ENCODE measurements at places on chromosomes 5 and 9. TPM values are rescaled to one million over a fixed set of nuclear protein-coding genes. Genes with fewer than 3 reads are reported as not detected.

DNA sequence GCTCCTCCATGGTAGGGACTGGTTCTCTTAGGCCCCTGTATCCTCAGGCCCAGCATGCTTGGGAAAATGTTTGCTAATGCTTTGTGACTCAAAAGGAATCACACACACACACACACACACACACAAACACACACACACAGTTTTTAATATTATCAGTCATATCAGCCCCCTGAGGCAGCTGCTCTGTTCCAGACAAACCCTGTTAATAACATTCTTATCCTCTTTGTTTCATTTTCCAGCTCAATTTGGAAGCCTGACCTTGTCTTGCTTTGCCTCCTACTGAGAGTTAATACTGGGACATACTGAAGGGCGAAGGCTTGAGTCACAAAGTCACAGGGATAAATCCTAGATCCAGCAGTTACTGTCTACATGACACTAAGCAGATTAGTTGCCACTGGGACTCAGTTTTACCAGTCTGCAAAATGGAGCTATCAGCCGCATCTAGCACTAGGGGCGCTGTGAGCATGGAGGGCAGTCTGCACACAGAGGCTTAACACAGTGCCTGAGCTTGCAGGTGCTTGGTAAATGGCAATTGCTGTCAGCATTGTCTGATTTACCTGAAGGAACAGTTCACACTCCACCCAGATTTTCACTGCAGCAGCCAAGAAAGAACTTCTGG, 37.1 kb upstream of the KCNMB1 start:
- no peak for DNase-seq

GRCh38 chr5:73960426-73960825, 334.4 kb downstream of the ARHGEF28 start:
- no peak for DNase-seq

DNA sequence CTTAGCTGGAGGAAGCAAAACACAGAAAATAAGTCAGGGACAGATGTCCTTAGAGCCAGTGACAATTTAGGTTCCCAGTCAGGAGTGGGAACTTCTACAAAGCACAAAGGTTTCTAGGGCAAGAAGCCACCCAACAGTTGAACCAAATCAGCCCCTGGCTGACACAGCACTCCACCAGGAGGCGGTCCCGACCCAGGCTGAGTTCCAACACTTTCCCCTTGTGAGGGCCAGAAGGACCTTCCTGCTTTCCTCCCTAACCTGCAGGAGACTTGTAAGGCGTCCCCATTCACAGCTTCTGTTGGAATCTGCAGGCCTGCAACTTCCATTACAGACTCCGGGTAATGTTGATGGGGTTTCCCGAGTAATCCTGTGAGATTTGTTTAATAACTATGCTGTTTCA, 416.4 kb upstream of the IRX1 start:
- DNase-seq: no peak

DNA sequence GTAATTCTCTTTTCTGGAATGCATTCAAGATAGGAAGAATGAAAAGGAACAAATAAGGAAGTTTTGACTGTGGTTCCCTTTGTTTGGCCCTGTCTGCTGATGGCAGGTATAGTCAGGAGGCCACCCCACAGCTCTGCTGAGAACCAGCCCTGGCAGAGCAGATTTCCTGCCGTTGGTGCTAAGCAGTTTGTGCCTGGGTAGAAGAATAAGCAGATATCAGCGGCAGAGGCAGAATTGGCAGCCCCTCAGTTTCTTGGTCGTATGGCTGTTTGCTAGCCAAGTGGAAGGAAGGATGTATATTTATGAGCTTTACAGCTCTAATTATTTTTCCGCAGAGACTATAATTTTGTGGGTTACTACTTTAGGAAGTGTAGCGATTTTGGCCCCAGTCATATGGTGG, 310.2 kb upstream of the RFX3 start:
- DNase-seq: no peak

- no peak for DNase-seq
These were observed 113.7 kb downstream of the KLHL3 start for GRCh38 chr5:137621861-137622823.

ZFP2 gene
- total RNA-seq: 2.1 TPM

ELAVL2 gene
- 0.66 TPM for total RNA-seq

ATP10B gene
- 2.9 TPM for total RNA-seq

Data from breast epithelium (tissue), 4 donors.